Chondrocyte (in vitro differentiated cells): ENCODE measurements at places on chromosomes 13 and 19.

- no peak for DNase-seq
These were observed 562.8 kb downstream of the SLITRK6 start for GRCh38 chr13:85236413-85236812.

DNA sequence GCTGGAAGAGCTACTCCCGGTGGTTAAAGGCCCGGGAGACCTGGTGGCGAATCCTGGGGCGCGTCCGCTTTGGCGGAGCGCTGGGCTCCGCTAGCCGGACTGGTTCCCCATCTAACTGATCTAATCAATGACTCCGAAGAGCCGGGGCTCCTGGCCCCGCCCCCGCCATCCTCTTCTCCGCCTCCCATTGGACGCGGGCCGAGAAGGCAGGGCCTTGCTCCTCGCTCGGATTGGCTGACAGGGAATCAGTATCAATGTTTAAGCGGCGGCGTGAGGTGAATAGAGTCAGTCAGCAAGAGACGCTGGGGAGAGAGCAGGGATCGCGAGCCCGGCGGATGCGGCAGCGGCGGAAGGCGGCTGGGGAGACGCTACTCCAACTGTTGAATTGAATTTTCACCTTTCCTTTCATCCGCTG lies 1.7 kb upstream of the PCDH17 start:
- peak; percentile 81 for DNase-seq

DNA sequence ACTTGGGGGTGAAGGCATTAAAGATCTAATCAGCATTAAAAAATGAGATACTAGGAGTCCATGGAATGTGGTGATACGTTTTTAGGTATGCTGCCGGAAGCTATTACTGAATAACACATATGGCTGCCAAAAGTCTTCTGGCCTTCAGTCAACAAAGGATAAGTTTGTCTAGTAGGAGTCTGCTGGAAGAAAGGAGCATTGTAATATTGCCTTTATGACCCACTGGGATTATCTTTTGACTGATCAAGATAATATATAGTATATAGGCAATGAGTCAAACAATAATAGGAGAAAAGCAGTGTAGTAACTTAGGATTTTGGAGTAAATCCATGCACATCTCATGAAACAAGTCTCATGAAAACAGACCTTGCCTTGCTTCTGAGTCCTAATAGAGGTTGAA lies 295.4 kb downstream of the SLITRK6 start:
- no peak for DNase-seq

- no peak for DNase-seq
These were observed 74.9 kb upstream of the SPATA13 start for GRCh38 chr13:24085662-24086061.

GRCh38 chr19:45498411-45499195 lies at the start of gene PPM1N:
Gene PPM1N, plus strand, starts transcription at chr19:45498443. Its CDS starts 30 bp downstream, at chr19:45498473.
- DNase-seq = no peak

GRCh38 chr13:28137596-28137995 lies 749 bp upstream of the PAN3 start:
- DNase-seq = no peak

DNA sequence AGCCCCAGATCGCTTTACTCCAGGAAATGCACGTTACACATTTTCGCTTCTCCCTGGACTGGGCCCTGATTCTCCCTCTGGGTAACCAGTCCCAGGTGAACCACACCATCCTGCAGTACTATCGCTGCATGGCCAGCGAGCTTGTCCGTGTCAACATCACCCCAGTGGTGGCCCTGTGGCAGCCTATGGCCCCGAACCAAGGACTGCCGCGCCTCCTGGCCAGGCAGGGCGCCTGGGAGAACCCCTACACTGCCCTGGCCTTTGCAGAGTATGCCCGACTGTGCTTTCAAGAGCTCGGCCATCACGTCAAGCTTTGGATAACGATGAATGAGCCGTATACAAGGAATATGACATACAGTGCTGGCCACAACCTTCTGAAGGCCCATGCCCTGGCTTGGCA lies 44.6 kb downstream of the KL start:
- DNase-seq = no peak

DNA sequence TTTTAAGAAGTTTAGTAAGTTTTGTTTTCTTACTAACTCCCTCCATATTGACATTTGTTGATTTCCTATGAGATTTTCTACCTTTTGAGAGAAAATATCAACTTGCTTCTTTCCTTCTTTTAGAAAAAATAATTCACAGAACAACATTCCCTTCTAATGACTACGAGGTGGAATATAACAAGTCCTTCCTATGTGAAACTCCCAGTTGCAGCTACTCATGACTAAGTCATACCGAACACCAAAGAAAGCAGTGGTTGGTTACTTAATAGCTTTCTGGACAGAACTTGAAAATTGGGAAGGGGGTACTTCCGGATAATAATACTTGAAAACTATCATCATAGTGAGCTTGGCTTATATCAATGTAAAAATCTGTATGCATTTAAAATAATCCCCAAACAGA lies 144.8 kb downstream of the DACH1 start:
- no peak for DNase-seq

DNA sequence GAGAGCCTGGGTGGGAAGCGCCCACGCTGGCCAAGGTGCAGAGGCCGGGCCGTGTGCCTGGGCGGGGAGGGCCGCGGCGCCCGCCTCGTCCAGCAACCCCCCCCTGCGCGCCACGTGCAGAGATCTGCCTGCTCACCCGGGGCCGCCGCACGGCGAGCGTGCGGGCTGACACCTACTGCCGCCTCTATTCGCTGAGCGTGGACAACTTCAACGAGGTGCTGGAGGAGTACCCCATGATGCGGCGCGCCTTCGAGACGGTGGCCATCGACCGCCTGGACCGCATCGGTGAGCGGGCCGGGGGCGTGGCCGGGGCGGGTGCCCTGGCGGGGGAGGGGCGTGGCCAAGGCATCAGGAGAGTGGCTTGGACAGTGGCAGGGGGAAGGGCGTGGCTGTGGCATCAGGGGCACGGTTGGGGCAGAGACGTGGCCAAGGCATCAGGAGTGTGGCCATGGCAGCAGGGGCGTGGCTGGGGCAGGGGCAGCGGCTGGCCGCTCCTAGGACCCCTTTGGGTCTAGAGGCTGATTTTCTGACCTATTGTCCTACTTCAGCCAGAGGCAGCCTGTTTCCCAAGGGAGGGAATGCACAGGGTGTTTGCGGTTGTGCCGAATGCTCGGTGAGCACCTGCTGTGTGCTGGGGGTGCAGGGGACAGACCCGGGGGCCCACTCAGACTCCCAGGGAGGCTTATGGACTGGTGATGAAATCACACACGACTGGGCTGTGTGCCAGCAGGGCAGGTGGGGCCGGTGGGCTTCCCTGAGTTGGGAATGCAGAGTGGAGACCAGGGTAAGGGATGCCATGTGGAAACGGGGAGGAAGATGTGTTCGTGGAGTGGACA lies 19.4 kb downstream of the POLRMT start:
- no peak for DNase-seq
